ENCODE measurements at places on chromosomes 3 and 15.

DNA sequence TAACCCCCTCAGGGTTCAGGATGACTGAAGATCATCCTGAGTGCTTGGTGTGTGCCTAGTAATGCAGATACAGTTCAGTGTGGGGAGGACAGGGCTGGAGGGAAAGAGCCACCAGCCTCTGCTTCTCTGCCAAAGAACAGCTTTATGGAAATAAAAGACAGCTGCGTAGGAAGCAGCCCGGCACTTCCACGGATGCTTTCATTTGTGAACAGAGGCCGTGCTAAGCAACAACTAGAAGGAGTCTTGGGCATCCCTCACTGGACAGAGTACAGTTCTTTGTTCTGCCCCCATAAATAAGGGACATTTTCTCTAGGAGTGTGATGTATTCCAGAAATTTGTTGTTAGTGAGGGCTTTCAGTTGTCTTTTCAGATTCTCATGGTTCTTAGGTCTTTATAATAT, 194.8 kb upstream of the RGMA start:
- no peak for DNase-seq

- no peak for DNase-seq
These were observed 22.1 kb upstream of the IP6K2 start for GRCh38 chr3:48738926-48739616.

- no peak for DNase-seq
These were observed 12.2 kb upstream of the CHSY1 start for GRCh38 chr15:101264011-101264410.

DNA sequence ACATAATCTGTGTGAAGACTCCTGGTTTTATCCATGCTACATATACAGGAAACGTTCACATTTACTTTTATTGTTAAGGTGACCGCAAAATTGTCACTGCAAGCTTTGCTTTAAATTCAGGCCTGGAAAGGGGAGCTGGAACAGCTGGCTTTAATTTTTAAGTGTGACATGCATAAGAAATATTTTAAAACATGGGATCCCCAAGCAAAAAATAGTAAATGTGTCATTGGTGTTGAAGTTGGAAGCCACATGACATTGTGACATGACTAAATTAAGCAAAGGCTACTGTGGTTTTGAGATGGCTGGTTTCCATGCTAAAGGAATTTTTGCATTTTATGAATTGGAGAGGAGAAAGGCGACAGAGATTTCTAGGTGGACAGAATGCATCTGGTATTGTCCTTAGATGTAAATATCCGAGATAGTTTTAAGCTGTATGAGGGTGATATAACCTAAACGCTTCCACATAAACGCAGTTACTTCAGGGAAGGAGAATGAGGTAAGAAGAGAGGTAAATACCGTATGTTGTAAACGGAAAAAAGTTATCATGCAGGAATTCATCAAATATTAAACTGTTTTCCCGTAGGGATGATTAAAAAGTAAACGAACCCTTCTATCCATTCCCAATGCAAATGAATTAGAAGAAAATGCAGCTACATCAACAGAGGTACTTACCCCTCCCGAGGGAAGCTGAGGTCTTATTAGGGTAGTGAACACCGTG, 927 bp upstream of the FYTTD1 start:
- DNase-seq, result no peak

- DNase-seq, result peak; percentile 0
These were observed 66.5 kb upstream of the SH3GL3 start for GRCh38 chr15:83380682-83381081.

DNA sequence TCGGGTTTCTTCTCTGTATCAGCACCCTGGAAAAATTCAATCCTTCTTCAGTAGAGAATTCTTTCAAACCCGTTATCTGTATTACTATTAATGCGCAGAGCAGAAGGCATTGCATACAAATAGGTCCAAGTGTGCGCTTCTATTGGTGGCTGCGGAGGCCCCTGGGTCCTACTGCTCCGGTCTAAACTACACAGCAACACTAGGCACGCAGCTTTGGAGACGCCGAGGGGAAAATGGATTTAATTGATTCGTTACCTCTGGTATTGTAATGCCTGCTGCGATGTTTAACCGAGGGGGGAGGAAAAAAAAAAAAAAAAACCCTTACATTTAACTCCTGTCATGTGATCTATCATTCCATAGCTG, at the start of gene ROBO1:
Gene ROBO1, minus strand, starts transcription at position 94 of the 363 bp plus-strand sequence.
- no peak for DNase-seq

GRCh38 chr3:194124193-194124592, 11.8 kb upstream of the HES1 start:
- DNase-seq, result no peak

DNA sequence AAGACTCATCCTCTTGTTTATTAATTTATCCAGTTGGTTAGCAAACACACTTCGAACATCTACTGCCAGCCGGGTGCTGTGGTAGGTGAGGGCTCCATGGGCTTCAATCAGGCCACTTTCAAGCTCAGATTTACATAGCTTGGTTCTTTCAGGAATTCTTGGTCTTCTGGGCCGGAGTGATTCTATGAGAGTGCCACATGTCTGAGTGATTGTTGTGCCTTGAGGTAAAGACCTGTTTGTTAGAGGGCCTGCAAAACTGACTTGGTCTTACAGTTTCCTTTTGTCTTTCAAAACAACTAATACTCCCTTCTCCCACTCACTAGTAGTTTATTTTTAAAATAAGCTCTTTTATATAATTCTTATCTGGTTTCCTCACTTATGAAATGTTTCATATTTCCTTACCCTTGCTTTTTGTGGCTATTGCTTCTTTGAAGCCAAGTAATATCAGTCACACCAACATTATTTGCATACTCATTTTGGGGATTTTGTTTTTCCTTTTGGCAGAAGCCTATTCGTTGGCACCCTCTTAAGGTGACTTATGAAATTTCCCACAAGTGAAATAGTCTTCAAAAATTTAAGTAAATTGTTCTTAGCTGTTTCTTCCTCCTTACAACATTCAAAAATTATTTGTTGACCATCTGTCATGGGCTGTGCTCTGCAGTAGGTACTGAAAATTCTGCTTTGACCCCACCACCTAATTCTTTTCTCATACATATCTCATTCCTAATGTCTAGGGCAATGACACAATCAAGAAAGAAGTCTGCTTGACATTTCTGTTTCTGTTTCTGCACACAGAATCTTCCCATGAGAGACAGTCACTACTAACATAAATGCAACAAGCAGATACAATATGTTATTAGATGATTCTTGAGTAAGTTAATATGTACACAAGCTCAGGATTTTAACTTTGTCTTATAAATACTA, 120.2 kb downstream of the LRRC28 start:
- no peak for DNase-seq

- no peak for DNase-seq
These were observed 42.2 kb downstream of the ZBTB11 start for GRCh38 chr3:101634591-101635196.

DNA sequence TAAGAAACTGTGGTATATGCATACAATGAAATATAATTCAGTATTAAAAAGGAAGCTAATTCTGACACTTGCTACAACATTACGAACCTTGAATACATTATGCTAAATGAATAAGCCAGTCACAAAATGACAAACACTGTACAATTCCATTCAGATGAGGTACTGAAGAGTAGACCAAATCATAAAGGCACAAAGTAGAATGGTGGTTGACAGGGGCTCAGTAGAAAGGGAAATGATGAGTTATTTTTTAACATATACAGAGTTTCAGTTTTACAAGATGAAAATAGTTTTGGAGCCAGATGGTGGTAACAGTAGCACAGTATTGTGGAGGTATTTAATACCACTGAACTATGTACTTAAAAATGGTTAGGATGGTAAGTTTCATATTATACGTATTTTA, 254.6 kb upstream of the RBMS3 start:
- DNase-seq, result no peak

- no peak for DNase-seq
These were observed 236.9 kb downstream of the XXYLT1 start for GRCh38 chr3:195034101-195034500.

- DNase-seq, result no peak
These were observed 57.5 kb downstream of the RBMS3 start for GRCh38 chr3:29338377-29338776.

GRCh38 chr3:53258600-53259426, 3.0 kb upstream of the TKT start:
- no peak for DNase-seq

DNA sequence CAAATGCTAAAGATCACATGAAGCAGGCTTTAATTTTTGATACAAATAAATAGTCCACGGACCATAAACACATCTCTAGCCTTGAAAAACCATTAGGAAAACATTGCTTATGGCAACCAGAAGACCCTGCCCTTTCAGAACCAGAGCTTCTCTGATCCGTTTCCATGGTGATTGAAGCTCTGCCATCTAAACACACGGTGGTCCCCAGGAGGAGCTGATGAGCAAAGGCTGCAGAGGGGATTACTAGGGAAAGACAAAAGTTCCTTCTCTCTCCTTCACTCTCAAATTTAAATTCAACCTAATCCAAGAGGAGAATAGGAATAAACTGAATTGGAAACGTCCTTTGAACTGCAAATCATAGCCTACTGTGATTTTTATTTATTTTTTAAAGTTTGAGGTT, 122.0 kb upstream of the ATP10A start:
- DNase-seq, result no peak

DNA sequence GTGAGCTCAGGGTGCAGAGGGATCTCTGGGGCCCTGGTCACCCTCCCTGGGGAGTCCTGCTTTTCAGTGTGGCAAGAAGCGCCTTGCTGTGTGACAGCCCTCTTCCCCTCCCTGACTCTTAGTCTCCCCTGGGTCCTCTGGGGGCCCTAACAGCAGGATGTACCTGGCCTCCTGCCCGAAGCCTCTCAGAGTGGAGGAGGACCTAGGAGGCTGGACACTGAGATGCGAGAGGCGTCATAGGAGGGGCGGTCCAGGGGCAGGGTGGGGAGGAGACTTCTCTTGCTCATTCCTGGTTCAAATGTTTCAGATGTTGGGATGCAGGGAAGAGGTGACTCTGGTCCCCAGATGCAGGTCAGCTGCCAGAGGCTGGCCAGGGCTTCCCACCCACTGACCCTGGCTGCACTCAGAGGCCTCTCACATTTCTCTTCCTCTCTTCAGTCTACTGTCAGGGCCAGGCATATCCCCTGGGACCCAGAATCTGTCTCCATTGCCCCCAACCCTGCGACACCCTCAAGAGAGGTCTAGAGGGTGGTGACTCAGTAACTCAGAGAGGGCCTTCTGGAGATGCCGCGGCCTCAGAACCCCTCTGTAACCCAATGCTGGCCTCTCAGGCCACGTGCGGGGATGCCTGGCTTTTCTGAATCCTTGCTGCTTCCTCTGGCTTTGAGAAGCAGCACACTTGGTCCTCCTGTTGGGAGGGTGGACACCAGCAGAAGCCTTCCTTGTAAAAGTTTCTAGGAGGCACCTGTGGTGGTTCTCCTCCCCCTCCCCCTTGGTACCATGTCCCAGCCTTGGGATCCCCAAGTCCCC, 25.9 kb downstream of the SNX33 start:
- no peak for DNase-seq

GRCh38 chr15:74184582-74185091, 11.1 kb downstream of the ISLR start:
- DNase-seq, result no peak

DNA sequence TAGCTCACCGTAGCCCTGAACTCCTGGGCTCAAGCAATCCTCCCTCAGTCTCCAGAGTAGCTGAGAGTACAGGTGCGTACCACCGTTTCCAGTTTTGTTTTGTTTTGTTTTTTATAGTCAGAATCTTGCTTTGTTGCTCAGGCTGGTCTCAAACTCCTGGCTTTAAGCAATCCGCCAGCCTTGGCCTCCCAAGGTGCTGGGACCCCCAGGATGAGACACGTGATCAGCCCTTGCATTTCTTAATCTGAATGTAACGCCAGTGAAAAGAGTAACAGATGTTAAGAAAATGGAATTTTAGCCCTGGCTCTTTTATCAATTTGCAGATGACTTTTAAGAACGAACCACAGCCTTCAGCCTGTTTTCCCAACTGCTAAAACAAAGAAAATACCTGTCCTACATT, 451.3 kb downstream of the SHQ1 start:
- DNase-seq, result no peak

DNA sequence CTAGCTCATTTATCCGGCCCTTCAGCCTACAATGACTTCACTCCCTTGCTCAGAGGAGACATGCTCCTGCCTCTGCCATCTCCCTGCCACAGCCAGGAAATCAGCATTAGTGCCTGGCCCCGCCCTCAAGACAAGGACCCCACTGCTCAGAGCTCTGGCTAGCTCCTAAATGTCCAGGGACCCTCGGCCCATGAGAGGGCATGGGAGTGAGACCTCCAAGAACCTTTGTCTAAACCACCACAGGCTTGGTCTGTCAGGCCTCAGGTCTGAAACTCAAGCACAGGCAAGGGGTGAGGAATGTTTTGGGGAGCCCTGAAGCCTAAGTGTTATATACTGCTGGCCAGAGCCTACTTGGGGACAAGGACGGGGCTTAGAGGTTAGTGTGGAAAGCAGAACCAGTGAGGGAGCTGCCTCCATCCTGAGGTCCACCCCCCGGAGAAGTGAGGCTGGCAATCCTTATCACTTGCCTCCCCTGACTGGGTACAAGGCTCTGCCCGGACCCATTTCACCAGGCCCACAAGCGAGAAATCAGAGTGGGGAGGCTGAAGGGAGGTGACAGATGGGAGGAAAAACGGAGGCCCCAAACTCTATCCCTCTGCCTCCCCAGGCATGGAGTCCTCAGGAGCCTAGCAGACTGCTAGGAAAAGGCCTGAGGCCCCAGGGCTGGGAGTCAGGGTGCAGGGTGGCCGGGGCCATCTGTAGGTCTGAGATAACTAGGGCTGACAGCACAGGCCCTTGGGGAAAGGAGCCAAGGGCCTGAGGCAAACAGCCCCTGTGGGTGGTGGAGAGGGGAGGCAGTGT, 18.8 kb downstream of the SHF start:
- no peak for DNase-seq

DNA sequence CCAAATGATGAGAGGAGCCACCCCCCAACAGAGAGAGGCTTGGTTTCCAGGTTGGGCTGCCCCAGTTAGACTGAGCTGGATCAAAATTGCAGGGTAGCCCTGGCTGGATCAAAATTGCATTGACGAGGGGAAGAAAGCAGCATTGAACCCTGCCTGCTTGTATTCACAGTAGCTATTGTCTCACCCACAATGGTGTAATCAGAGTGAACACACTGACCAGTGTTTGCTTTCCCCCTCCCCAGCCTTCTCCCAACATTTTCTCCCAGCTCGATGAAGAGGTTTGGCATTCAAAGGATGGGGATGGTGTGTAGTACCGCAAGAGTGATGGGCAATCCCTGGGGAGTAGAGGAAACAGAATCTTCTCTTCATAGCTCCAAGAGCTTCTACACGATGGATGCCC, 223.8 kb downstream of the ADAMTS9 start:
- DNase-seq, result no peak

DNA sequence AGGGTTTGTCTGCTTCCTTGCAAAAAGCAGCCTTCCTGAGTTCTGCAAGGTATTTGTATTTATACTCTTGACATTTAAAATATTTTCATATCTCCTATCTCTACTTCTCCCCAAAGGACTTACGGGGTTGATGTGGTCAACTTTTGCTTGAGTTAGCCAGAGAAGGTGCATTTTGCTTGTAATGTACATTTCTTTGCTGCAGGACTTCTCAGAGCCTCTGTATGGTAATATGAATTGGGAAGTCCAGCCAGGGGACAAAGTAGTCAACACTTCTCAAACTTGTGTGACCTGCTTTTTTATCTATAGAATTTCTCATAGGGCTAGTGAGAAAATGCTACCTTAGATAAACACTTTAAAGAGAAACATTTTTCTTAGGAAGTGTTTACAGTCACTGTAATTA, 148.2 kb upstream of the LRIG1 start:
- DNase-seq, result no peak
